ENCODE measurements at places on chromosomes 11 and 22.
A peak's percentile ranks its signal among the peaks of the same experiment; 100 is the strongest.

DNA sequence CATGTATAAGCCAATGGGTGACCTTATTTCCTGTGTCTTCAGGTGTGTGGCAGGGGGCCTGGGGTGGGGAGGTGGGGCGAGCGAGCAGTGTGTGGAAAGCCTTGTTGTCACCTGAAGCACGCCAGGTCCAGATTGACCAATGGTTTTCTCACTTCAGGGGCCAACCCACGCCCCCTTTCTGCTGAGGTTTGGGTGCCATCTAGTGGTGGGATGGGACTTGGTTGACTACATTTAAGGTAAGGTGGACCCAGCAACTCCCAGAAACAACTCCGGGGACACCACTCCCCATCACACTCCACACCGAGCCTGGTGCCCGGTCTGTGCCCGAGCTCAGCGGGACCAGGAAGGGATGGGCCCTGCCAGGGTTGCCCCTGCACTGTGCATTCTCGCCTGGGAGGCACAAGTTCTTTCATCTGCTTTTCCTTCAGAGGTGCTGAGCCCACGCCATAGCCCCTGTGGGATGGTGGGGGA is 40.0 kb downstream of the TPCN2 start:
- peak; percentile 64 for DNase-seq

DNA sequence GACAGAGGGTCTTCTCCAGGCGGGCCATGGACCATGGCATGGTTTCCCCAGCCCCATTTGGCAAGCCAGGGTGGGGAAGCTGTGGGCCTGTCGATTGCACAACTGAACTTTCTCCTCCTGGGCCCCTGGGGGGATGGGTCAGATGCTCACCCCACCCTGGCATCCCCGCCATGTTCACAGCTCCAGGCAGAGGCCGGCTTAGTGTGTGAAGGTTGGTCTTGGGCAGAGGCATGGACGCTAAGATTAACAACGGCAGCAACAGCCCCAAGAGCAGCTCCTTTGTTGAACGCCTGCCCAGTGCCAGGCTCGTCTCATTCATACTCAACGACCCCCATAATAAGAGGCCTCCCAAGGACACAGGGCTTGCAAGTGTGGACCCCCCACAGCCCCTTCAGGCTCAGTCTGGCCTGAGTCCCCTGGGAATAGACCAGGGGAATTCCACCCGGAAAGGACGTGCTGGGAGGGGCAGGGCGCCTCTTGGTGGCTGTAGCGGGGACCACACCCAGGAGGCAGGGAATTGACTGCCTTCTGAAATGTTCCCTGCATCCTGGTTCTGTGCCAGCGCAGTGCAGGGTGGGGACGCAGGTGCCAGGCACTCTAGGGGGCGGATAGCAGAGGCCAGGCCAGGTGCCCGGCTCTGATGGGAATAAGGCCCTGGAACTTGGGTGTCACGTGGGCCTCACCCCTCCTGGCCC is 8.3 kb downstream of the TSPO start:
- no peak for DNase-seq

DNA sequence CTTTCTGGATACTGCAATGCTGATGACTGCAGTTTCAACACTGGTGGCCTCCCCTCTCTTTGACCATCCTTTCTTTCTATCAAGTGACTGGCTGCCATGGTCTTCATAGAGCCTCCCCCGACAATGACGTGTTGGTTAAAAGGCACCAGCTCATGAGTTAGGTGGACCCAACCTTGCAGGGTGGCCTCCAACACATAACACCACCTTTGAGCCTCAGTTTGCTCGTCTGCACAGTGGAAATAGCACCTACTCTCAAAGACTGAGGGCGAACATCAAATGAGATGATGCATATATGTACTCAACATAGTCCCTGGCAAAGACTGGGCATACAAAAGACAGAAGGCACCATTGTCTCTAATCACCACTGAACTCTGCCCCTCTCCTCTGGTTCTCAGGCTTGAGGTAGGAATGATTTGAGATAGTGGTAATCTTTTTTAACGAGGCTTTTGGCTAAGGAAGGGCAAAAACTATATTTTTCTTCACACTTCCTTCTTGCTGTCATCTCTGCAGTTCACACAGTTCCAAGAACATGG is 119.1 kb downstream of the NAT10 start:
- no peak for DNase-seq

- DNase-seq, result peak; percentile 49
These were observed 85.9 kb downstream of the SBF2 start for GRCh38 chr11:10208131-10208575.

DNA sequence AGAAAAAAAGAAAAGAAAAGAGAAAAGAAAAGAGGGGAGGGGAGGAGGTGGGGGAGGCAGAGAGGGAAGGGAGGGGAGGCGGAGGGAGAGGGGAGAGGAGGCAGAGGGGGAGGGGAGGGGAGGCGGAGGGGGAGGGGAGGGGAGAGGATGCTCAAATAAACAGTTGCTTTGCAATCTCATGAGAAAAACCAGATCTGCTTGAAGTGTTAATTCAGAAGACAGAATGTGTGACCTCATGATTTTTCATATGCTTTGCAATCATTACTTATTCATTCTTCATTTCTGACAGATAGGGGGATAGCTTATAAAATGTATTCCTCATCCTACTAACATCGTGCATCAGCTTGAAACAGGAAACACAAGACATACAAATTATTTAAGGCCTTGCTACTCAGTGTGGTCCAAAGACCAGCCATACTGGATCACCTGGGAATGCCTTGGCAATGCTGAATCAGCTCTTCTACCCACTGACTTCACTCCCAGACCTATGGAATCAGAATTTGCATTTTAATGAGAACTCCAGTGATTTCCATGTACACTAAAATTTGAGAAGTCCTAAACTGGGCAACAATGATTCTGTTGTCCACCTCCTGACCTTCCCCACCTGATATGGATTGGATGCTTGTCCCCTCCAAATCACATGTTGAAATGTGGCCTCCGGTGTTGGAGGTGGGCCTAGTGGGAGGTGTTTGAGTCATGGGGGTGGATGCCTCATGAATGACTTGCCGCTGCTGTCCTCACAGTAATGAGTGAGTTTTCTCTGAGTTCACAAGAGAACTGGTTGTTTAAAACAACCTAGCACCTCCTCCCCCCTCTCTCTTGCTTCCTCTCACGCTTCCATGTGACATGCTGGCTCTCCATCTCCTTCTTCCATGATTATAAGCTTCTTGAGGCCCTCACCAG is 69.2 kb downstream of the CCDC34 start:
- no peak for DNase-seq

DNA sequence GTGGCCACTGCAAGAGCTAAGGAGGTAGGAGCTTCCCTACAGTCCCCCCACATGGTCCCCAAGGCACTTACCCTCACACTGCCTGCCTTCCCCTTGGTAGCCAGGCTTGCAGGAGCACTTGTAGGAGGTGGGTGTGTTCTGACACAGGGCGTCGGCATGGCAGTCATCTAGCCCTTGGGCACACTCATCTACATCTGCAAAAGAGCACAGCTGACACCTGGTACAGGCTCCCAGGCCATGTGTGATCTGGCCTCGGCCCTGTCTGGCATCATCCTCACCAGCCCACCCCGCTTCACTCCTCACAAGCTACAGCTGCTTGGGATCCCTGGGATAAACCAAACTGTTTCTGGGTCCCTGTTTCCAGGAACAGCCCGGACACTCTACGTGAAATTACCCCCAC is 1.8 kb downstream of the SCUBE2 start:
- no peak for DNase-seq

- DNase-seq, result no peak
These were observed 859 bp upstream of the FGF19 start for GRCh38 chr11:69704508-69705253.

- DNase-seq, result no peak
These were observed 5.7 kb downstream of the SLC39A13 start for GRCh38 chr11:47413908-47414684.

DNA sequence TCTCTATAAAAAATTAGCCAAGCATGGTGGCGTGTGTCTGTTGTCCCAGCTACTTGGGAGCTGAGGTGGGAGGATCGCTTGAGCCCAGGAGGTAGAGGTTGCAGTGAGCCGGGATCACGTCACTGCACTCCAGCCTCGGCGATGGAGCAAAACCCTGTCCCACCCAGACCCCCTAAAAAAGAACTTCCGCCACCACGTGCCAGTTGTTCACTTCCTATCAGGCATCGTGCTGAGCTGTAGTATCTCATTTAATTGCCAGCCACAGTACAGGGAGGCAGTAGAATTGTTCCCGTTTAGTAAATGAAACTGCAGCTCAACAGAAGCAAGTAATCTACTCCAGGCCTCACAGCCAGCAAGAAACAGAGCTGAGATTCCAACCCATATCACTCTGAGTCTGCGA is 3.0 kb upstream of the TMEM132A start:
- DNase-seq, result no peak

DNA sequence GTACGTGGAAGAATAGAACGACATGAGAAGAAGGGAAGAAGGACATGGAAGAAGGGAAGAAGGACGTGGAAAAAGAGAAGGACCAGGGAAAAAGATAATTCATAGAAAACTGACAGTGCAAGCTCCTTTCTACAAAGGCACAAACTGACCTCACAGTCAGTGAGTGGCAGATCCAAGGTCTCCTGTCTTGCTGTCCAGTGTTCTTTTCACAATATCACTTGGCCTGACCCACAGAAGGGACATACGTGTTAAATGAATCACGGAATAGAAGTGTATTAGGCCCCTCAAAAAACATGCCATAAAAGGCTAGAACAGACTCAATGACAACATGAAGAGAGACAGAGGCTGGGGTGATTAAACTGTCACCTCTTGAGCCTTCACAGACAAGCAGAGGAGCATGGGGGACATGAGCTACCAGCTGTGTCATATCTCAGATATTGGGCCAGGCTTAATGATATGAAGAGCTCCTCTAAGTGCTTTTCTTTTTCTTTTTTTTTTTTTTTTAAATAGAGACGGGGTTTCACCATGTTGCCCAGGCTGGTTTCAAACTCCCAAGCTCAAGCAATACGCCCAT is 4.6 kb downstream of the ASCC2 start:
- DNase-seq, result no peak

- DNase-seq, result no peak
These were observed 53.4 kb downstream of the CD44 start for GRCh38 chr11:35192347-35192746.

DNA sequence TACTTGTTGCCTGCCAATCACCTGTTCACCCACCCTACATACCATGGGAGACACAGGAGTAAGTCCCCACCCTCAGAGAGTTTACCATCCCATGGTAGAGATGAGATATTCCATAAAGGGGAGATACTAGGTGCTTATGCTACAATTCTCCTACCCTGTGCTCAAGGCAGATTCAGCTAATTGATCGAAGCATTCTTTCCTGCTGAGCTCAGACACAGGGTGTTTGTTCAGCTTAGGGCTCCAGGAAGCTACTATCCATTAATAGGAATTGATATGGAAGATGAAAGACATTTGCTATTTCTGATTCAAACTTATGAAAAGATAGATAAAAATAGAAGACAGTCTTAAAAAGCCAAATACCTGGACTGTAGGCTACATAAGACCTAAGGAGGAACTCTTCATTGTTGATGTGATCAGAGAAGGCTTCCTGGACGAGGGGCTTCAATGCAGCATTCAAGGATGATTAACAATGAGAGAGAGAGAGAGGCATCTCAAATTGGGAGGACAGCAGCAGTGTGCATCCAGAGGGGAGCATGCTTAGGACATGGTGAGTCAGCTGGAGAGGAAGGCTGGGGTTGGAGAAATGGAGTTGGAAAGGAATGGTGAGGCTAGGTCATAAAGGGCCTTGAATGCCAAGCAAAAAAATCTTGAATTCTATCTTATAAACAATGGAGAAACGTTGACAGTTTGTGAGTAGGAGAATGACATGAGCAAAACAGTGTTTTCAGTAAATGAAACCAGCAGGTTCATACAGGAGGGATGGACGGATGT is 15.0 kb downstream of the SYT13 start:
- no peak for DNase-seq

DNA sequence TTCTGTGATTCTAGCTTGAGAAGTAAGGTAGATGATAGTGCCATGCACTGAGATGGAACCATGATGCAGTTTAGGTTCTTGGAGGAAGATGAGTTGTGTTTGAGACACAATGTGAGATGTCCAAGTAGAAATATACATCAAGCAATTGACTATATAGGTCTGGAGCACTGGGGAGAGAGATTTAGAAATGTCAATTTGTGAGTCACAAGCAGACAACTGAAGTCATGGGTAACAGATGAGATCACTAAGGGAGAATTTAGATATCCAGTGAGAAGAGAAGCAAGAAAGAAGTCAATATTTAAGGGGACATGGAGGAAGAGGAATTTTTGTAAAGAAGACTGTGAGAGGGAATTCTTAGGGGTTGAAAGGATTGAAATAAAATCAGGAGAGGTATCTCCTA is 65.1 kb upstream of the RRAS2 start:
- no peak for DNase-seq

DNA sequence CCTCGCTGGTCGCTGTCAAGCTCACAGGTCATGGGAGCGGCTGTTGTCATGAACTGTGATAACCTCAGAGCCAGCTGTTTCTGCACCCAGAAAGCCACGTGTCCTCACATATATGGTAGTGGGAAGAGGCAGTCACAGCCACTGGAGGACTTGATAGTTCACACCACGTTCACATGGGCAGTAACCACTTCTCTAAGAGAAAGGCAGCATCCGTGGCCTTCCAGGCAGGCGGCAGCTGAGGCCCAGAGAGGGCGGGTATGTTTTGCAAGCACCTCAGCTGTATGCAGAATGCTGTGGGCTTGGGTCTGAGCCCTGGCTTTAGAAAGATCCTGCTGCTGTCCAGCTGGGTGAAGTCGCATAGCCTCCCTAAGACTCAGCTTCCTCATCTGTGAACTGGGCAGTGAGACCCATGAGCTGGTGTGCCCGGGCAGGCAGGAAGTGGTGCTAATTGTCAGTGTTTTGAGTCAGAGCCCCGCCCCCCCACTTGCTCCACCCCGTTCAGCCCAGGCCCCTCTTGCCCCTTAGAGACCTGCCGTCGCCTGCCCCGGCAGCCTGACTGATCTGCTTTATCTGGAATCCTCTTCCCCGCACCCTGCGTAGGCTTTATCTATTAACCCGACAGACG is 13.3 kb downstream of the TTC38 start:
- no peak for DNase-seq

DNA sequence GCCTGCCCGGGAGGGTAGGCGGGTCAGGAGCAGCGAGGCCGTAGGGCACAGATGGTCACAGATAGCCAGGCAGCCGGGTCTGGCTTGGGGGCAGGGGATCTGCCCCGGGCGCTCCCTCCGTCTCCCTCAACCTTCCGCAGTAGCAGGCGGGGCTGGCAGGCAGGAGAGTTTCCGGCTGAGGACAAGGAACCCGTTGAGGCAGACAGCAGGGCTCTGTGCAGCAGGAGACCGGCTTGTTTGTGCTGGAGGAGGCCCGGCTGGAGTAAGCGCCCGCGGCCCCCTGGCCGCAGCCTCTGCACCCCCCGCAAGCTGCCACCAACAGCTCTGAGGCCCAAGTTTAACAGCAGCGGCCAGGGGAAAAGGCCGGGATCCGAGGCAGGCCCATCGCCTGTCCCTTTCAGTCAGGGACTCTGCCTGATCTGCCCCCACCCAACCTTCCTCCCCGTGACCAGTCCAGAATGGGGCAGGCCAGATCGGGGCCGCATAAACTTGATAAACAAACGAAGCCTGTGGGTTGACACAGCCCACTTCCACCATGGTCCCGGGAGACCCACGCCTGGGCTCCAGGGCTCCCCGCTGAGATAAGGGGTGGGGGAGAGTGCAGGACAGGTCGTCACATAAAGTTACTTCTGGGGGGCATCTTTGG is 13.6 kb downstream of the SCARF2 start:
- DNase-seq, result peak; percentile 70

All from spinal cord (tissue), 10 donors.